ENCODE measurements at places on chromosomes 13 and 19. TPM values are rescaled to one million over a fixed set of nuclear protein-coding genes. Genes with fewer than 3 reads are reported as not detected.
A peak's percentile ranks its signal among the peaks of the same experiment; 100 is the strongest.

- peak overlapping the region; percentile 45 for H3K4me3 ChIP-seq
- H3K36me3 ChIP-seq, result no peaks in the 10 kb centered on the region
- peak overlapping the region; percentile 91 for H3K27ac ChIP-seq
- DNase-seq, result peak; percentile 86
- H3K27me3 ChIP-seq, result no peaks in the 10 kb centered on the region
- peaks cover 52% of the 10 kb centered on the region for H3K4me1 ChIP-seq
Observed at GRCh38 chr19:47227352-47228167, 3.4 kb downstream of the BBC3 start.

The GPR180 gene
- total RNA-seq, result 10.5 TPM

The MISP gene
- total RNA-seq, result 0.36 TPM

DNA sequence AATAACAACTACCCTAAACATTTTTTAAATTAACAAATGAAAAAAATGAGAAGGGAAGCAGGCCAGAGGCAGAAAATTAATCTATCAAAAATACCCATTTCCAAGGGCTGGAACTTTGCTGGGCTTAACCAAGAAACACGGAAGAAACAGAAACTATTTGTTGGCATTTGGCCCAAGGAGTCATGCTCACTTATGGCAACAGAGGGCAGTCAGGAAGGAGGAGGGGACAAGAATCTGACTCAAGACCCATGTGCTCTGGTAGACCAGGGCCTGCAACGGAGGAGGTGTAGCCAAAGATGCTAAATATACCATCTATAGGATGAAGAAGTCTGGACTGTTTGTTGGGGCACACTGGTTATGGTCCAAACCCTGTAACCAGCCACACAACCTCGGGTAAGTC is 496.7 kb downstream of the COG6 start:
- DNase-seq, result peak; percentile 75
- H3K4me1 ChIP-seq, result peaks cover 17% of the 10 kb centered on the region
- no peak overlapping the region for H3K4me3 ChIP-seq
- no peaks in the 10 kb centered on the region for H3K27me3 ChIP-seq

- no peaks in the 10 kb centered on the region for H3K36me3 ChIP-seq
- H3K4me1 ChIP-seq, result peaks cover 35% of the 10 kb centered on the region
- no peak overlapping the region for H3K4me3 ChIP-seq
- no peak overlapping the region for H3K27ac ChIP-seq
Observed at GRCh38 chr13:109776575-109776974, 9.8 kb downstream of the IRS2 start.

- no peak for DNase-seq
- no peak overlapping the region for H3K27ac ChIP-seq
- no peak overlapping the region for H3K4me3 ChIP-seq
- no peaks in the 10 kb centered on the region for H3K27me3 ChIP-seq
- no peaks in the 10 kb centered on the region for H3K36me3 ChIP-seq
- no peaks in the 10 kb centered on the region for H3K4me1 ChIP-seq
Observed at GRCh38 chr19:33947265-33947964, 150.7 kb downstream of the KCTD15 start.

The CALR3 gene
- total RNA-seq, result not detected

DNA sequence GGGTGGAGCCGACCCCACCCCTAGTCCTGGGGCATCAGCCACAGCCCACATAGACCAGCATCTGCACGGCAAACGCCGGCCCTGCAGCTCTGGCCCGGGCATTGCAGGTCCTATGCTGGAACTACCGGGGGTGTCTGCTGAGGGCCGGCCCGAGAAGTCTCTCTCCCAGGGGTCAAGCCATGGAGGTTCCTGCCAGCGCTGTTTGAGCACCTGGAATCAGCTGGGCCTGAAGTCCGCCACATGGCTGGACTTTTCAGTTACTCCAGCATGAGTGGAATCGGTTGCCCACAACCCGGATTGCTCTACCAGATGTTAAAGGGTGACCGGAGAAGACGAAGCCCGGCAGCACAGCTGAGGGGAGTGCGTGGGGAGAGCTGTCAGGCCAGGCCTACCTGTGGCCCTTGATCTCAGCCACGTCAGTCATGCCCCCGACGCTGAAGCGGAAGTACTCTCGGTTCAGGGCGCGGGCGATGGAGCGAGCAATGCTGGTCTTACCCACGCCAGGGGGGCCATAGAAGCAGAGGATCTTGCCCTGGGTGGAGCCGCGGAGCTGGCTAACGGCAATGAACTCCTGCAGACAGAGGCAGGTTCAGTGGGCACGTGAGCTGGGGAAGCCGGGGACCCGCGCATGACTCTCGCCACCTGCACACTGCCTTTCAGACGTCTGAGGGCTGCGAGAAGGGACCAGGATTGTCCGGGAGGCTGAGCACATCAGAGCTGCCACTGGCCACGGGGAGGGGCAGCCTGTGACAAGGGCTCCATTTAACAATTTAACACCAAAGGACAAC is 8.7 kb downstream of the RPL36 start:
- no peak overlapping the region for H3K4me3 ChIP-seq
- H3K36me3 ChIP-seq, result peaks cover 13% of the 10 kb centered on the region
- no peaks in the 10 kb centered on the region for H3K4me1 ChIP-seq
- no peak for DNase-seq
- H3K27ac ChIP-seq, result no peak overlapping the region

GRCh38 chr13:40495621-40496001 is 170.8 kb downstream of the FOXO1 start:
- peaks cover 3% of the 10 kb centered on the region for H3K27me3 ChIP-seq
- H3K27ac ChIP-seq, result no peak overlapping the region
- no peaks in the 10 kb centered on the region for H3K36me3 ChIP-seq
- no peak for DNase-seq

The FUT1 gene
- 0.91 TPM for total RNA-seq

GRCh38 chr13:27264181-27264580 is 6.4 kb upstream of the RASL11A start:
- H3K4me3 ChIP-seq, result no peak overlapping the region
- peak; percentile 65 for DNase-seq
- no peaks in the 10 kb centered on the region for H3K36me3 ChIP-seq
- H3K27ac ChIP-seq, result peak overlapping the region; percentile 13
- H3K4me1 ChIP-seq, result no peaks in the 10 kb centered on the region
- H3K27me3 ChIP-seq, result no peaks in the 10 kb centered on the region

GRCh38 chr13:72379581-72379980 is 347.8 kb downstream of the MZT1 start:
- DNase-seq, result peak; percentile 29
- H3K27me3 ChIP-seq, result no peaks in the 10 kb centered on the region

DNA sequence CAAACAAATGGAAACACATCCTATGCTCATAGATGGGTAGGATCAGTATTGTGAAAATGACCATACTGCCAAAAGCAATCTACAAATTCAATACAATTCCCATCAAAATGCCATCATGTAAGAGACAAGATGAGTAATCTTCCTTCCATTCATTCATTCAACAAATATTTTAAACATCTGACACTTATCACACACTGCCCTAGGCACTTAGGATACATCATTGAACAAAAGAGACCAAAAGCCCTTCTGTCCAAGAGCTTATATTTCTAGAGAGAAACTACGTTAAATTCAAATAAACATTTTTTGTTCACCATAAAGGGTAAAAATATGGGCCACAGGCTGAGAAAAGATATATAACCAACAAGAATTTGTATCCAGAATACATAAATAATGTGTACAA is 20.5 kb upstream of the LHFPL6 start:
- DNase-seq, result no peak
- no peaks in the 10 kb centered on the region for H3K27me3 ChIP-seq

GRCh38 chr13:68996668-68997025 is 1111.0 kb upstream of the ATXN8OS start:
- no peak for DNase-seq
- H3K4me1 ChIP-seq, result no peaks in the 10 kb centered on the region
- H3K4me3 ChIP-seq, result no peak overlapping the region
- no peaks in the 10 kb centered on the region for H3K36me3 ChIP-seq
- no peak overlapping the region for H3K27ac ChIP-seq
- no peaks in the 10 kb centered on the region for H3K27me3 ChIP-seq

- no peaks in the 10 kb centered on the region for H3K4me1 ChIP-seq
- no peak overlapping the region for H3K27ac ChIP-seq
- H3K4me3 ChIP-seq, result no peak overlapping the region
- peak; percentile 0 for DNase-seq
- H3K27me3 ChIP-seq, result no peaks in the 10 kb centered on the region
Observed at GRCh38 chr13:62595976-62596375, 1180.3 kb upstream of the PCDH20 start.

DNA sequence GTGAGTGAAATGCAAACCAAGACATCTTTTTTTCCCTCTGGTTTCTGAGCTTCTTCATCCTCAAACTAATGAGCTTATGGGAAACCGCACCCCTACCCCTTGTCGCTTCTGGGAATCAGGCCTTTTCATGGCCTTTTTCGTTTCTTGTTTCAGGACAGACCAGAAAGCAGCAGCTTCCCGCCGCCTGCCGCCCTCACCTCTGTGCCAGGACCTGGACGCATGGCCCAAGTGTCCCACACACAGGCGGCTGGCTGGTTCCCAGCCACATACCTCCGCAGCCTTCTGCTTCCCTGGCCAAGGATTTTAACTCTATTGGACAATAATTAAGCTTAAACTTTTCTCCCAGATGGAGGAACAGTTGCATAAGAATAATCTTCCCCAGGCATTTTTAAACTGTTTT is 114.1 kb upstream of the SLITRK1 start:
- H3K27me3 ChIP-seq, result no peaks in the 10 kb centered on the region
- H3K4me1 ChIP-seq, result no peaks in the 10 kb centered on the region
- DNase-seq, result no peak
- H3K4me3 ChIP-seq, result no peak overlapping the region
- no peak overlapping the region for H3K27ac ChIP-seq
- H3K36me3 ChIP-seq, result no peaks in the 10 kb centered on the region

The LRRC63 gene
- not detected for total RNA-seq

DNA sequence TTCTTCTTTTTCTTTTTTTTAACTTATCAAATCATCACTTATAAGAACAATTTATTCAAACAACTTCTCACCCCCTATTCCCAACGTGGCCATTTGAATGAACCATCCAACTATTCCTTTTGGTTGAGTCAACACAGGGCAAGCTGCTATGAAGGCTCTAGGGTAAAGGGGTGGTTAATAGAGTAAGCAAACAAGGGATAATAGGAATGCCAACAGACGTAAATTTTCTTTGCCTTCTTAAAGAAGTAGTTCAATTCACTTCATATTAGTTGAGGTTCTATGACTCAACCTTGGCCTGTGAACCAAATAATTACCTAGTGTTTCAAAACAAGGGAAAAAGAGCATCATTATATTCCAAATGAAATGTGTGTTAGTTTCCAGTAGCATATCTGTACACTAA is 1383.8 kb upstream of the SLC10A2 start:
- H3K4me3 ChIP-seq, result no peak overlapping the region
- H3K27me3 ChIP-seq, result no peaks in the 10 kb centered on the region
- no peak for DNase-seq
- H3K4me1 ChIP-seq, result no peaks in the 10 kb centered on the region
- H3K27ac ChIP-seq, result no peak overlapping the region
- H3K36me3 ChIP-seq, result no peaks in the 10 kb centered on the region

DNA sequence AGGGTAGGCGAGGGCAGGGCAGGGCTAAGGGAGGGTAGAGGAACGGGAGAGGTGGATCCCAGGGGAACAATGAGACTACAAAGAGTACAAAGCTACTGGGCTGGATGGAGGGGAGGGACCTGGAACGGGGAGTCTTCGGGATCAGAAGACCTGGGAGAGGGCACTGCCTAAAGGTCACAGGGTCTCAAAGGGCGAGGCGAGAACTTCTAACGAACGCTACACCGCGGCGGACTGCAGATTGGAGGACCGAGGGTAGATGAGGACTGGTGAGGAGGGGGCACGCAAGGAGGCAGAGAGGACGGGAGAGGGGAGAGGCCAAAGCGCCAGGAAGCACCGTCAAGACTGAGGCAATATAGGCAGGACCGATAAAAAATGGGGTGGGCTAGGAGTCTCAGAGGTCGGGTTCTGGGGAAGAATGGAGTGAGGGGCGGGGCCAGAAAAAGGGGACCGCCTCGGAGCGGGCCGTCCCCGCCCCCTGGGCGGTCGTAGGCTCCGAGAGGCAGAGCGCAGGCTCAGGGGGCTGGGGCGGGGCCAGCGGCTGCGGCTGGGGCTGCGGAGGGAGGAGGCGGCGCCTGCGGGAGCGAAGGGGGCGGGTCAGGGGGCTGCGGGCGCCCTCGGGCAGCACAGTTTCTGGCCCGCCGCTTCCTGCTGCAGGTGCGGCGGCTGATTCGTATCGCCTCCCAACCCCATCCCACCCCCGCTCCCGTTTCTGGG is 1.3 kb upstream of the KCNC3 start:
- no peak overlapping the region for H3K27ac ChIP-seq
- H3K36me3 ChIP-seq, result no peaks in the 10 kb centered on the region
- H3K4me3 ChIP-seq, result no peak overlapping the region
- H3K4me1 ChIP-seq, result peaks cover 8% of the 10 kb centered on the region
- DNase-seq, result no peak

The CDC42EP5 gene
- 64.2 TPM for total RNA-seq

- H3K4me3 ChIP-seq, result no peak overlapping the region
- no peak overlapping the region for H3K27ac ChIP-seq
- peaks cover 36% of the 10 kb centered on the region for H3K4me1 ChIP-seq
- no peaks in the 10 kb centered on the region for H3K36me3 ChIP-seq
- DNase-seq, result no peak
- H3K27me3 ChIP-seq, result no peaks in the 10 kb centered on the region
Observed at GRCh38 chr19:15292140-15292539, 40.2 kb downstream of the BRD4 start.

The ZNF181 gene
- total RNA-seq, result 4.8 TPM

DNA sequence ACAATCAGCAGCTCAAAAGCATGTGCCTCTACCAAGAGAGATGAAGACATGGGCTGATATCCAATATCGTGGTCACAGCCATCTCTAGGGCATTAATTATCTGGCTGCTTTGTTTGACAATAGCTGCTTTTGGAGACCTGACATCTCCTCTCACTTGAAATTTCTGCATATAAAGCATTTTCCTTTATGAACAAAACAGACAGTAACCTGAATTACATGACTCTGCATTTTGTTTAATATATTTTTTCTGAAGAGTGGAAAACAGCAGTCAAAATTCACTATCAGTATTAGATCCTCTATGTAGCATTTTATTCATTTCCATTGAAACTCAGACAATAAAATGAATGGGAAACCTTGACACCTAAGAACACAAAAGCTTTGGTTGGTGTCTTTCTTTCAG is 42.4 kb upstream of the ESD start:
- no peaks in the 10 kb centered on the region for H3K4me1 ChIP-seq
- no peaks in the 10 kb centered on the region for H3K27me3 ChIP-seq
- no peaks in the 10 kb centered on the region for H3K36me3 ChIP-seq
- no peak overlapping the region for H3K4me3 ChIP-seq
- H3K27ac ChIP-seq, result no peak overlapping the region

DNA sequence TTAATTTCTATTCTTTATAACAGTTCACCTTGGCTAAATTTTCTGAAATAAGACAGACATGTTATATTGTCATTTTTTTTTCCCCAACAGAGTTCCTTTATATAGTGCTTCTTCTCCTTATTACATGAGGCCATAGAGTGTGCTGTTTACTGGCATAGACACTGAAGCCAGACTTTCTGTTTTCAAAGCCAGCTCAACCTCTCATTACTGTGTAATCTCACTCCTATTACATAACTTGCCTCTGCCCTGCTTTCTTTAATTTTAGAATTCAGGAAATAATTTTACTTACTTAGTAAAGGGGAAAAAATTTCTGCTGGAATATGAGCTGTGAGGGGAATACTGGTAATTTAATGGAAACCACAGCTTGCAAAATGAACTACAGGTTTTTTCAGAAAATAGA is 1380.4 kb downstream of the SLITRK1 start:
- H3K4me3 ChIP-seq, result no peak overlapping the region
- no peaks in the 10 kb centered on the region for H3K4me1 ChIP-seq
- H3K27me3 ChIP-seq, result no peaks in the 10 kb centered on the region
- no peak for DNase-seq
- no peaks in the 10 kb centered on the region for H3K36me3 ChIP-seq
- H3K27ac ChIP-seq, result no peak overlapping the region

The PSG2 gene
- 0.41 TPM for total RNA-seq

The LSR gene
- 18.1 TPM for total RNA-seq
